ENCODE measurements at places on chromosomes 5 and 9. TPM values are rescaled to one million over a fixed set of nuclear protein-coding genes. Genes with fewer than 3 reads are reported as not detected.

DNA sequence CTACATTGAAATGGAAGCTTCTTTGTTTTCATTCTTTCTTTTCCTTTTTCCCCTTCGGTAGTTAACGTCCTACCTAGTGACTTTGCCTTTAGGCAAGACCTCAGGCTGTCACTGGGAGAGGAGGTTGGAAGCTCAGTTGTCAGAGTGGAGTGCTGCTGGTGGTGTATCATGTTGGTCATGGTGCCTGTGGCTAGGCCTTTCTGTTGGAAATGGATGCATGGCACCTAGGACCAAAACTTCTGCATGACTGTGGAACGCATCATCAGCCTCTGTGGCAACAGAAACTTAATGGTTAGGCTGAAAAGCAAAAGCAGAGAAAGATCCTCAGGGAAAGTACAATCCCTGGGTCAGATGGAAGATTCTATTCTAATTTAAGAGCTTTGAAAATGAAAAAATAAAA lies 57.9 kb downstream of the OSTF1 start:
- H3K4me1 ChIP-seq, result peaks cover 11% of the 10 kb centered on the region
- H3K27me3 ChIP-seq, result no peaks in the 10 kb centered on the region
- peaks cover 6% of the 10 kb centered on the region for H3K36me3 ChIP-seq
- H3K27ac ChIP-seq, result no peak overlapping the region
- DNase-seq, result no peak
- H3K4me3 ChIP-seq, result no peak overlapping the region

Gene MYOT
- polyA plus RNA-seq, result not detected

Gene N4BP3
- 18.3 TPM for polyA plus RNA-seq

DNA sequence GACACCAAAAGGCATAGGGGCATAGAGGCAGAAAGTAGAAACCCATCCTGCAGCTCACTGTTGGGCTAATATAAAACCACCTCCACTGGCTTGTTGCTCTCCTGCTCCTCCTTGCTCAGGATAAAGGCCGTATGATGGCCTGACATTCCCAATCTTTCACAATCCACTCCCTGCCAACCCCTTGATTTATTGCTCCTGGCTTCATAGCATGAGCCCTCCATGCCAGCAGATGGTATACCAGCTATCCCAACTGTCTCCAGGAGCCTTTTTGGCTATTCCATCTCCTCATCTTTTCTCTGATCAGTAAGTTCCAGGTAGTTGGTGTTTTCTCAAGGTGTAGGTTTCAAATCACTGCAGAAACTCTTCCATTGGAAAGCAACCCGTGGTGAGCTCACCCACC lies 128.8 kb downstream of the EGFLAM start:
- no peaks in the 10 kb centered on the region for H3K4me1 ChIP-seq
- no peak overlapping the region for H3K27ac ChIP-seq
- no peak overlapping the region for H3K4me3 ChIP-seq
- H3K36me3 ChIP-seq, result no peaks in the 10 kb centered on the region

- DNase-seq, result no peak
- no peaks in the 10 kb centered on the region for H3K36me3 ChIP-seq
- no peak overlapping the region for H3K4me3 ChIP-seq
- no peaks in the 10 kb centered on the region for H3K4me1 ChIP-seq
- H3K27me3 ChIP-seq, result no peaks in the 10 kb centered on the region
- H3K27ac ChIP-seq, result no peak overlapping the region
These were observed 134.1 kb downstream of the PAPPA start for GRCh38 chr9:116287721-116288120.

Gene ATG12
- 62.6 TPM for polyA plus RNA-seq

Gene LCN15
- polyA plus RNA-seq, result not detected

Gene SLC12A2
- 3.1 TPM for polyA plus RNA-seq

DNA sequence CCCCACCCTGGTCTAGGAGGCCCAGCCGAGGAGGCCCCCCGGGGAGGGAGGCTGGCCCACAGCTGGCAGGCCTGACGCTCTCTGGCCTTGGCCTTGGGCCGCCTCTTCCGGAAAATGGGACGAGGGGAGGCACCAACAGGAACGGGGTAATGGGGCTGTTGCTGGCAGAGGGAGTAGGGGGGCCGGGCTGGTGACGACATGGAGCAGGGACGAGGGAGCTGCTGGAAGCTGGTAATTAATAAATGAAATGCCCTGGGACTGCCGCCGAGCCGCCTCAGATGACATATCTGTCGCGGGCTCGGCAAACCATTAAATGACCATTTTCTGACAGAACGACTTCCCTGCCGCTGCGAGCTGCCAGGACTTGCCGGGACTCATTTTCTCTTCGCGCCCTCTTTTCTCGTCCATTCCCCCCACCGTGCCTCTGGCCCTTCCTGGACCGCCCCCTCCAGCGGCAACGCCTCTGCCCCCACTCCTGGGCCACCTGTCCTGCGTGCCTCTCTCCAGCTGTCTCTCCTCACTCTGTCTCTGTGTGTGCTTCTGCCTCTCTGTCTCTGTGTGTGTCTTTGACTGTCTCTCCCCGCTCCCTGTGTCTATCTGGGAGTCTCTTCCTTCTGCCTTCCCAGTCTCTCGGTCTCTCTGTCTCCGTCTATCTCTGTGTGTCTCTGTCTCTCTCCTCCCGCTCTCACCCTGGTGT lies 215.7 kb downstream of the PAX5 start:
- no peaks in the 10 kb centered on the region for H3K36me3 ChIP-seq
- DNase-seq, result no peak
- H3K4me1 ChIP-seq, result no peaks in the 10 kb centered on the region

DNA sequence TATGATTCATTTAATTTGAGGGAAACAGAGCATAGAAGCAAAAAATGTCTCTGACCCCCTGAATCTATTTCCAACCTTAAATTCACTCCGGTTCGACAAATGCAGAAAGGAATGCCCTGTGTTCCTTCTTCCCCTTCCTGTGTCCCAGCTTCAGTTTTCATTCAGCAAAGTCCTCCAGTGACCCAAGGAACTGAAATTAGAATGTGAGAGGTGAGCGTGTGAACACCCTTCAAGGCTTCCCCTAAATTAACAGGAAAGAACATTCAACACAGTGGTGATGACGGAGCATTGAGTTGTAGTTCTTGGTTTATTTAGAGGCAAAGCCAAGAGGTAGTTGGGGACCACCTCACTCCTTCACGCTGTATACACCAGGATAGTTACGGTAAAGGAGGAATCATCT lies 97.6 kb upstream of the CTSL start:
- H3K27ac ChIP-seq, result no peak overlapping the region
- no peak for DNase-seq
- H3K27me3 ChIP-seq, result no peaks in the 10 kb centered on the region
- no peaks in the 10 kb centered on the region for H3K36me3 ChIP-seq
- H3K4me1 ChIP-seq, result no peaks in the 10 kb centered on the region

Gene TAF1L
- polyA plus RNA-seq, result not detected
